ENCODE measurements at places on chromosomes 6 and 20.
A peak's percentile ranks its signal among the peaks of the same experiment; 100 is the strongest.

DNA sequence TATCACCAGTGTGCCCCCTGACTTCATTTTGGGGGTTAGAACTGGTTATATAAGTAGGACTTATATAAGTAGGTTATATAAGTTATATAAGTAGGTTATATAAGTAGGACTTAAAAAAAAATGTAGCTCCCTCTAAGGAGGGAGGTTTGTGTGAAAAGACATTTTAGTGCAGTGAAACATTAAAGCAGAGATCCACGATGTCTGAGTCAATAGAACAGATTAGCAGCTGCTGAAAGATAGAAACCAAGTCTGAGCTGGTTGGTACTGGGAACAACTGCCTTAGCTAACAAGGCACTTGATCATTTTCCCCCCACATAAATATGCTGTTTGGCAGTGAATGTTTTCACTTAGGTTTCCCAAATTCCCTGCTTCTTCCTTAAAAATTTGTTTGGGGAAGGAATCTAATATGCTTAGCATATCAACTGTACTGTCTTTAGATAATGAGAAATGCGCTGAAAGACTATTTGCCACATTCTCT is 2.1 kb upstream of the RPS12 start:
- DNase-seq = no peak

DNA sequence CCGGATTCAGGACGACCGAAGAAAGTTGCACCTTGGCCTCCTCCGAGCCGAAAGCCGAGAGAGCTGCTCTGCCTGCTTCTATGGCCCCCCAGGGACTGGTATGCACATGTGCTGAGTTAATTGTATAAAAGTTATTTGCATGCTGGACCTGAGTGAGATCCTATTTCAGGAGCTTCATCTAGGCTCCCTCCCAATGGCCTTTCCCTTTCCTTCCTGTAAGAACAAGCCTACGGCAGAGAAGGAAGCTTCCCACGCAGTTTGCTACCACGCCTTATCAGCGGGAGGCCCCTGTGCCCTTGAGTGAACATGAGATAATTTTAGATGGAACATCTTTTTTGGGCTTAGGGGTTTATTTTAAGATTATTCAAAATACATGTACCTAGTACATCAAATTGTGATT is 65.9 kb downstream of the RIN2 start:
- DNase-seq = no peak

DNA sequence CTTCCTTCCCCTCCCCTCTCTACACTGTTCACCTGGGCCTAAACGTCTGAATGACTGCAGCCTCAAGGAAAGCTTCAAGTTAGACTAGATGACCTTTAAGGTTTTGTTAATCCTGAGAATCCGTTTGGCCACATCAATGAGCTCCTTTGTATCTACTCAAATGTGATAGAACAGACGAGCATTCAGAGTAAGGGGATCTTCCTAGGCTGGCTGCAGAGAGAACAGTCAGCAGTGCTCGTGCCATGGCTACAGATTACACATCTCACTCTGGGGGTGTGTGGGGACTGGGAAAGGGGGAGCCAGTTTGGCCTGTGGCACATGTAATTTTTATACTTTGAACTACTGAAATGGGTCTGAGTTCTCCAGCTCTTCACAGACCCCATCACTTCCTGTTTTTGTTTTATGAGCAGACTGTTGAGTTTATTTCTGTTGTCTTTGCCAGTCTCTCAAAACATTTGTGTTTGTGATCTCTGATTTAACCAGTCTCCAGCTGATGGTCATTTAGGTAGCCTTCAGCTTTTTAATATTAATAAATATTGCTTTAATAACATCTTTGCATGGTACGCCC is 50.9 kb downstream of the KCNS1 start:
- no peak for DNase-seq

DNA sequence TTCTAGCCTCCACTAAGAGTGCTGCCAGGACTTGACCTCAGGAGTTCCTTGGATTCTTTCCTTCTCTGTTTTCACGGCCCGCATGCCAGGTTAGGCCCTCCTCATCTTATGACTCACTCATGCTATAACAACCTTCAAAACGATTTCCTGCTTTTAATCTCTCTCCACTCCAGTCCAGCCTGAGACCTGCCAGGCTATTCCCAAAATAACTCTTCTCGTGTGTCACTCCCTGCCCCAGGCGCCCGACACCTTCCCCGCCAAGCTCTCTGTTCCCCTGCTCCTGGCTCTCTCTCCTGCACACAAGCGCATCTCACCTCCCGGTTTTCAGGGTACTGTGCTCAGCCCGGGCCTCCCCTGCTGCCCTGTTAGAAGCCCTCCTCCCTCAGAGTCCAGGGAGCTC is 64.1 kb upstream of the RPS6KA2 start:
- peak; percentile 5 for DNase-seq

DNA sequence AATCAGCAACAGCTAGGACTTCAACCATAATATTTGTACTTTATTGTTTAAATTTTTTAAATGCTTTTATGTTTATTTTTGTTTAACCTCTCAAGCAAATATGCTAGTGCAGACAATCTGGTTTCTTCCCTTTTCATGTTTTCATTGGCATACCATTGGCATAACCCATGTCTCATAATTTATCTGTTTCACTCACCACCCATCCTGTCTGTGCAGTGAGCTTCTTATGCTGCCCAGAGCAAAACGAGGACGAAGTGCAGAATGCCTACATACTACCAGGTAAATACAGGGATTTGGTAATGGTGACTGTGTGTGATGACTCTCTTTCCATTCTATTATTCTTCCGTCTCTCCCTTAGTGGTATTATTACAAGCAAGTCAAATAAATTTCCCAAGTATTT is 361.4 kb upstream of the KCNQ5 start:
- no peak for DNase-seq

- no peak for DNase-seq
Observed at GRCh38 chr20:61682996-61683681, 382.5 kb downstream of the TAF4 start.

GRCh38 chr6:137705160-137706082 is 161.6 kb upstream of the TNFAIP3 start:
- peak; percentile 13 for DNase-seq

- DNase-seq = no peak
Observed at GRCh38 chr6:37589198-37589597, 89.5 kb upstream of the CCDC167 start.

DNA sequence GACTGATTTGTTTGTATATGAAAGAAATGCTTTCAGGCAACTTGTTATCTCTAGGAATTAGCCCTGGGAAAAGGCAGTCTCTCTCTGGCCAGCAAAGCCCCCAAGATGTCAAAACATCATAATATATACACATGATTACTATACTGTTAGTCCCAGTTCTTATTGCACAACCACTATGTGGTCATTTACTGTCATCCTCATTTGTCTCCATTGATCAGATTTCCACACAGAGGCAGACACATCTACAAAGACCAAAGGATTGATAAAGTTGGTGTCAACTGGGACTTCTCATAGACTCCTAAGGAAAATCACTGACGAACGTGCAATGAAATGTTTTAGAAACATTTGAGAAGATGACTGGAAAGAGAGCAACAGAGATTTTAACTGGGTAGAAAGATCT is 71.9 kb upstream of the POPDC3 start:
- no peak for DNase-seq

DNA sequence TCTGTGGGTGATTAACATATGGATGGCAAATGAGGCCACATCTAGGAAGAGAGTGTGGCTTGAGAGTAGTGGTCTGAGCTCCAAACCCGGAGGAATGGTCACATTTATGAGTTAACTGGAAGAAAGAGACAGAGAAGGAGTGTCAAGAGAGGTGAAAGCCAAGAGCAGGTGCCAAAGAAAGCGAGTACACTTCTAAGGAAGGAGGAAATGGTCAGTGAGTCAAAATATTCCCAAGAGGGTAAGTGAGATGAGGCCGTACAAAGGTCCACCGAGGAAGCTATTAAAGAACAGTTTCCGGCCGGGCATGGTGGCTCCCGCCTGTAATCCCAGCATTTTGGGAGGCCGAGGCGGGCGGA is 104.5 kb upstream of the RNF24 start:
- DNase-seq = no peak

GRCh38 chr20:38172408-38172807 is 7.3 kb upstream of the TGM2 start:
- DNase-seq = no peak

GRCh38 chr20:15937179-15937578 is 636.1 kb downstream of the KIF16B start:
- DNase-seq = no peak

DNA sequence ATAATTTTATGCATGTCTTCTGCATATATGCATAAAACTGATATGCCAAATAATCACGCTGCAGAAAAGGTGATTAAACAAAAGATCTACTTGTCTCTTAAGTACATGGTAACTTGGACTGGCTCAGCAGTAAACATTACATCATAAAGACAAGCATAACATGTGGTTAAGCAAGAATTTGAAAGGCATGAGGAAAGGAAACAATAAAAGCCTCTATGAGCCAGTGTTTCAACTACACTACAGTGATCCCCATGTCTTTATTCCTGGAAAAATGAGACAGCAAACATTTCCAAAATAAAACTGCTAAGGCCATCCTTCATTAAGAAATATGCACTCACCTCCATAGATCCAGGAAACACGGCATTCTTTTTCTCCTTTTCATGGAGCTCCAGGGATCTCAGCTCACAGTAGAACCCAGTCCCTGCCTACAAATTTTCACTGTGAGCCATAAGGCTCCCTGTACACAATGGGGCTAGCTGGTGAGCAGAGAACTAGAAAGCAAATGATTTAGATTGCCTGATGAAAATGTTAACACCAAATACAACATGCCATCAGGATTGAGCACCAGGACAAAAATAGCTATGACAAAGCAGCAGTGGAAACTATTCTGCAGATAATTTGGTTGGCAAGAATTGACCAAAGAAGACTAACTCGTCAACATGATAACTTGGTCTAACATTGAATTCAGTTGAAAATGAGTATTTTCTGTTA is 156.1 kb downstream of the COL21A1 start:
- no peak for DNase-seq

DNA sequence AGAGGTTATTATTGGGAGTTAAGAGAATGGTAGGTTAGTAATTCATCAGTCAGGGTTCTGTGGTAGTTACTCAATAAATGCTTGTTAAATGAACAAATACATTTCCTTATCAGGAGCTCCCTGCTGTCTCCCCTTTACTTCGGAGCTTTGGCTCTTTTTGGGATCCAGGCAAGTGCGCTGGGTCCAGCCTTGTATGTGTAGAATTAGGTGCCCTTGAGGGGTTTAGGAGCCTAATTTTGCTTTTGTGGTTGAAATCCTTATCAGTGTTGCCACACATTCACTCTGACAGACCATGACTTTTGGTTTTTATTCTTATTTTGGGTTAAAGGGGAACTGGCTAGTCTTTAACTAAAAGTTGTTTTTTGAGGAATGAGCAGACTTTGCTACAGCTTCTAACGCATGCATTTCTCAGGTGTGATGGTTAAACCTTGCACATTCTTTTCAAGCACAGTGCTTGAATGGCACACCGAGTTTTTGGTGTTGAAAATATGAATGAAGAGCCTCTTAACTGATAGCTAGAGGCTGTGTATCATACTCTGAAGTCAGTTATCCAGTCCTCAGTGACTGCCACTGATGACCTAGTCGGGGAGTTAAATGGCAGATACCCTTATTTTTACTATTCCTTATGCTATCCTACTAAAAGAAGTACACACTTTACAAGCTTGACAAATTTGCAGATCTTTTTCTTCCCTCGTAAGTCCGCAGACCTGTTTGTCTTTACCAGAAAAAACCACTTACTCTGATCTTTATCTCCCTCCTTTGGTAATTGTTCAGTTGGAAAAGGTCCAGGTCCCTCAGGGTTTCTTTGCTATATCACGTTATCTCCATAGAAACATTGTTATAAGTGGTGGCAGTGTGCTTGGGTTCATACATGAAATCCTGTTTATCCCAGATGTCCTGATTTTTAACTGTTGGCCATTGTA is 50.7 kb upstream of the PLCG1 start:
- peak; percentile 80 for DNase-seq

DNA sequence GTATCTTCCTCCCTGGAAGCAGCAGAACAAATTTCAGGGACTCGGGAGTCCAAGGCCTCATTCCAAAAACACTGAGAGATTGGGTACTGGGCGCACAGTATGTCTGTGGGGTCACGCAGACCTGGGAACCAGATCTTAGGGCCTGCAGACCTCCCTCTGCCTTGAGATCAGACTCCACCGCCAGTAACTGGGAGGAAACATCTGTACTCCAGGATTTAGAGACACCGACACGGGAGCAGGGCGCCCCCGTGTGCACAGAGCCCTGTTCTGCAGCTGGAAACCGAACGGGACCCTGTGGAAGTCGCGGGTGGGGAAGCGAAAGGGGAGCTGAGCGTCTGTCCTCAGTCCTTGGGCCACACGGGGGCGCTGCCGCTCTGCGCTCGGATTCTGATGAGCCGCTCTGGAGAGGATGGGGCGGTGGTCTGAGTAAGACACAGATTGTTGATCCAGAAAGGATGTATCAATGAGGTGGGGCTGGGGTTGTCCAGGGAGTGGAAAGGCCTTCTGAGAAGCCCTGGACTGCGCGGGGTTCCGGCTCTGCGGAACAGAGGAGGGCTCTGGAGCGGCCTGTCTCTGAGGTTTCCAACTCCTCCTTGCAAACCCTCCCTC is 35.7 kb upstream of the HLA-E start:
- peak; percentile 83 for DNase-seq

DNA sequence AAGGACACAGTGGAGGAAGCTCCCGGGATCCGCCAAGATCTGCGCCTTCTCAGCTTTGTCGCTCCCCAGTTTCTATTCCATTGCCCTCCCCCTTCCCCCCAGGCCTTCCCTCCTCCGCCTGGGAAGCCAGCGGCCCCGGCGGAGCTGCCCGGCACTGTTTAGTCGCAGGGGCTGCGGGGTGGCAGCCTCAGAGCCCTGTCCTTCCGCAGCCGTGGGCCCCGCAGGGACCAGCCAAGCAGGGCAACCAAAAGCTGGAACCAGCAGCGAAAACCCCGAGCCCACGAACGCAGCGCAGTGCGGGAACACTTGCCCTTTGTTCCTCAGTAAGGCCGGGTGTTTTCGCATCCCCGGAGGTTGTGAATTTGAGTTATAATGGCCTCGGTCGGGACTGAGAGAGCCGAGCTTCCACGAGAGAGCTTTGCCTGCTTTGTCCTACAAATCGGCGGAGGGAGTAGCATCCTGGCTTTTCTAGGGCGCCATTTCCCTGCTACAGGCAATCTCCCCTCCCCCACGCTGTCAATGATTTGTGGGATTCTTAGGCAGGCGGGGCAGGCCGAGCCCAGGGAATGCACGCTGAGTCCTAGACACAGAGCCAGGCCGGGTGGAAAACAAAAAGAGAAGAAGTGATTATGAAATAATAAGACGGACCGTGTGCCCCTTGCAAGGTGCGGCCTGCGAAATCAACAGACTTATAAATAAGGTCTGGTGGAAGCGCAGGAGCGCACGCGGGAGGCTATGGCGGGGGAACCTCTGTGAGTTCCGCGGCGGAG is 4.0 kb upstream of the TUBB2B start:
- peak; percentile 94 for DNase-seq

- peak; percentile 12 for DNase-seq
Observed at GRCh38 chr20:50445354-50446151, 64.6 kb upstream of the PTPN1 start.

GRCh38 chr6:75368151-75368779 is 83.7 kb upstream of the TMEM30A start:
- DNase-seq = peak; percentile 29

DNA sequence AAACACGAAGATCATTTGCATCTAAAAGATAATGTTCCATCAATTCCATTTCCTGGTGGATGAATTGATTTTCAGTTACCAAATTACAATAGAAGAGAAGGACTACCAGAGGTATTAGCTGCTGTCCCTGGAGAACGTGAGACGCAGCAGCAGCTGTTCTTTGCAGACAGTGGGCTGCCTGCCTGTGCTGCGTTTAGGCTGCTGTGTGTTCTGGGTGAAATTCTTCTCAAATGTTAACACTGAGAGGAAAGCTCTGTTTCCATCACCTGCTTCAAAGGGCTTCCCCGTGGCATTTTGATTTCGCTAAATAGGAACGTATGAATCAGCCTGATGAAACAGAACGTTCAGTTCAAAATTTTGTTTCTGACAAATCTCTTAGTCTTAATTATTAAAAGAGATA is 362.2 kb downstream of the C6orf118 start:
- no peak for DNase-seq
